ENCODE measurements at places on chromosomes 1 and 21.

DNA sequence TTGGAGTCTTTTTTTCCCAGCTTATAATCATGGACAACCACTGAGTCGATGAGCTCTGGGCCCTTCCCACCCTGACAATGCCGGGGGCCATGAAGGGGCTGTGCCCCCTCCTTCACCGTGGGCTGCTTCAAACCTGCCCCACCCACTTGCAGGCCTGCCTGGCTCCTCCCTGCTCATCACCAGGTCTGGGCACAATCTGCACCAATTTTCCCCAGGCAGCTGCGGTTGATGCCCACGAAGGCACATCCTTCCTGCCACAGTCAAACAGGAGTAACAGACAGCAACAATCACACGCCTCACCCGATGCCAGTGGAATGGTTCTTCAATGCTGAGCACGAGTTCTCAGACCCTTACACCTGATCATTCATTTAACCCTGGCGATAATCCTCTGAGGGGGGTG lies 18.9 kb downstream of the PGLYRP3 start:
- no peak for DNase-seq

DNA sequence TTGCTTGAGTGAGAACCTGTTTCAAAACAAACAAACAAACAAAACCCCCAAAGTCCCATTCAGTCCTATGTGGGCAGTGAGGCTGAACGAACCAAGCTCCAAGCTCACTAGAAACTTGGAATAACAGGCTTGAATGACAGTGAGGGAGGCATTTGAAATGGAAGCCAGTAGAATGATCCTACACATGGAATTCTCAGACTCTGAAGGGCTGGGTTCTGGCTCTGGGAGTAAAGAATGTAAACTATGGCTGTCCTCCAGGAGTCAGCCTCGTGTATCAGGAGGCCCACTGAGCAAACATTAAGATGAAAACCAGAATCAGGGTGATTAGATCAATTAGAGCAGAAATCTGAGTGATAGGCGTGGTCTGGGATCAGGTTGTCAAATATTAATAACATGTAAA lies 14.9 kb downstream of the PCP4L1 start:
- no peak for DNase-seq

- peak; percentile 59 for DNase-seq
These were observed 46.6 kb downstream of the FCRL5 start for GRCh38 chr1:157505481-157506272.

DNA sequence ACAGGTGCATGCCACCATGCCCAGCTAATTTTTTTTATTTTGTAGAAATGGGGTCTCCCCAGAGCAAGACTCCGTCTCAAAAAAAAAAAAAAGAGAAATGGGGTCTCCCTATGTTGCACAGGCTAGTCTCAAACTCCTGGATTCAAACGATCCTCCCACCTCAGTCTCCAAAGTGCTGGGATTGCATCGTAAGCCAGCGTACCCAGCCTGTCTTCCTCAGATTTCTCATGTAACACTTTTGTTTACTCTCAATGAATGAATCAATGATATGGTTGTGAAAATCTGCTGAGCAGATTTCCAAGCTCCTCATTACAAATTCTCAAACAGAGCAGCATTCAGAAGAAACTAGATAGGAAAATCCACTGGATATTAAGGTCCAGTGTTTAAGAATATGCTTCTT lies 6.6 kb downstream of the CMPK1 start:
- no peak for DNase-seq

GRCh38 chr1:62335656-62336055 lies 16.4 kb upstream of the KANK4 start:
- DNase-seq, result no peak

DNA sequence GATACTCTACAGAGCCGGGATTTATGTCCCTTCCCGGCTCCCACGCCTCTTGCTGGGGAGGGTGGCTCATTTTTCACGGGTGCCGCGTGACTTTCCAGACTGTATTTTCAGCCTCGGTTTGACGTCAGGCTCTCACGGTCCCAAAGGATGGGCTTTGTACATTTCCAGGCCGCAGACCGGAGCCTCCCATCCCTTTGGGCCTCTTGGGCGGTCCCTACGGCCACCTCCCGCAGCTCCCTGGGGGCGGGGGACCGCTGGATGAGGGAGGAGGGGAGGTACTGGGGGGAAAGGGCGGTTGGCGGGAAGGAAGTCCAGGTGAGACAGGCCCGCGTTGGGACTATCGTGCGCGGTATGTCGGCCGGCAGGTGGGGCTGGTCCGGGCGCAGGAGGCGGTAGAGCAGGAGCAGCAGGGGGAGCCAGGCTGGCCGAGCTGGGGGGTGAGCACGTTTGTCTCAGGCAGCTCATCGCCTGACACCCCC lies 17.9 kb downstream of the UBL4B start:
- no peak for DNase-seq

All from hippocampal formation (tissue), 2 donors.